Stimulated activated CD8-positive, alpha-beta memory T cell treated with anti-CD3 and anti-CD28 coated beads, Interleukin-7, amount 100 ng/mL, for 24 hours (primary cell): ENCODE measurements at places on chromosomes 2 and 18.

DNA sequence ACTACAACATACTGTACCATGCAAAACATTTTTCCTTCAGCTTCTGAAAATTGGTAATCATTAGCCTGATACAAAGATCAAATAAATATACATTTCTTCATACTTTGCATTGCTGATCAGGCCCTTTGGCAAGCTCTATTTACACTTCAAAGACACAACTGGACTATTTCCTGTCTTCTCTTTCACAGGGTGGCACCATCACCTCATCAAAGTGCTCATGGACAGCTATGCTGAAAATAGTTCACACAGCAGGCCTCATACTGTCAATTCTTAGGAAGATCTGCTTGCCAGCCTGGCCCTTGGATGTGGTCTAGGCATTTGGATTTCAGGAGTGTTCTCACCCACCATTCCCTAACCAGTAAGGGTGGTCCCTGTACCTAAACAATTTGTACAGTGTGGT lies 33.9 kb downstream of the FBXO15 start:
- no peak for DNase-seq

DNA sequence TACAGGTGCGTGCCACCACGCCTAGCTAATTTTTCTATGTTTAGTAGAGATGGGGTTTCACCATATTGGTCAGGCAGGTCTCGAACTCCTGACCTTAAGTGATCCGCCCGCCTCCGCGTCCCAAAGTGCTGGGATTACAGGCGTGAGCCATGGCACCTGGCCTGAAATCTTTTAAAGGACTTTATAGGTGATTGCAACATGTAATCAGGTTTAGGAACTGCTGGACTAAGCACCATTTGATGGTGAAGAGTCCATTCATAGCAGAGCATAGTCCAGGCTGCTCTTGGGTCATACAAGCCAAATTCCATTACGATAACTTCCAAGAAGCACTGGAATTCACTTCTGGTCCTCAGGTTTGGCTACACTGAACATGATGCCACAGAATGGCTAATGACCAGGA lies 200.6 kb upstream of the SMAD2 start:
- no peak for DNase-seq

- DNase-seq, result no peak
Observed at GRCh38 chr2:16121986-16122390, 181.6 kb downstream of the MYCN start.

DNA sequence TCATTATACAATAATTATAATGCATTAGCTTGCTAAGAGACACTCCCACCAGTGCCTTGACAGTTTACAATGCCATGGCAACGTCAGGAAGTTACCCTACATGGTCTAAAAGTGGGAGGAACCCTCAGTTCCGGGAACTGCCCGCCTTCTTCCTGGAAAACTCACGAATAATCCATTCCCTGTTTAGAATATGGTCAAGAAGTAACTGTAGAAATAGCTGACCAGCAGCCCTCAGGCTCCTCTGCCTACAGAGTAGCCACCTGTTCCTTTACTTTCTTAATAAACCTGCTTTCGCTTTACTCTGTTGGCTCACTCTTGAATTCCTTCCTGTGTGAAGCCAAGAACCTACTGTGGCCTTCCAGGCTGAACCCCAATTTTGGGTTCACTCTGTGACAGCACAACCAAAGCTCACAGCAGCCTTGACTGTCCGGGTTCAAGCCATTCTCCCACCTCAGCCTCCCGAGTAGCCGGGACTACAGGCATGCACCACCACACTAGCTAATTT lies 20.0 kb upstream of the PTPN2 start:
- no peak for DNase-seq

DNA sequence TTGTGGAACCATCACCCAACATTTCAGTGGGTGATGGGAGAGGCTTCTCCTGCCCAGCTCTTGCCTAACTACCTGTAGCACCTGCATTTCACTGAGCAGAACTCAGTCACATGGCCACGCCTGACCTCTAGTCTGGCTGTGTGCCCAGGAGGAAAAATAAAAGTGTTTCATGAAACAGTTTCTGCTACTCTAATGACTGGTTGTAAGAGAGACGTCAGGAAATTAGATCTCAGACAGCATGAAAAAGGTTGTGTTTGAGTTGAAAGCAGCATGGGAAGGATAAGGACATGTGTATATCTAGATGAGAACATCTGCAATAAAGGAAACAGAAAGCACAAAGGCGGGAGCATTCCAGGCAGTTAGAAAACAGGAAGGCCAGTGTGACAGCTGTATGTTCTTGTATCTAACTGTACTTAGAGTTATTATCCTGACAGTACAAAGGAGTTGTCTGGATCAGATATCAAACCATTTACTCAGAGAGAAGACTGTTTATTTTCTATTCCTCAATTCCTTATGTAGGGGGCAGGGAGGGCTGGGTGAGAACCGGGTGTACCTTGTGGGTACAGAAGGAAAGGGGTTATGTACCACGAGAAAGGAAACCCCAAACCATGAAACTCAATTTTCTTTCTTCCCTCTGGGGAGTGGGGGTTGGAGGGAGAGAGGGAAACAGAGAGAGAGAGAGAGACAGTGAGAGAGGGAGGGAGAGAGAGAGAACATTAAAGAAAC lies 307.4 kb upstream of the VWC2L start:
- DNase-seq, result no peak

GRCh38 chr2:196119926-196120325 lies 51.3 kb upstream of the DNAH7 start:
- no peak for DNase-seq

DNA sequence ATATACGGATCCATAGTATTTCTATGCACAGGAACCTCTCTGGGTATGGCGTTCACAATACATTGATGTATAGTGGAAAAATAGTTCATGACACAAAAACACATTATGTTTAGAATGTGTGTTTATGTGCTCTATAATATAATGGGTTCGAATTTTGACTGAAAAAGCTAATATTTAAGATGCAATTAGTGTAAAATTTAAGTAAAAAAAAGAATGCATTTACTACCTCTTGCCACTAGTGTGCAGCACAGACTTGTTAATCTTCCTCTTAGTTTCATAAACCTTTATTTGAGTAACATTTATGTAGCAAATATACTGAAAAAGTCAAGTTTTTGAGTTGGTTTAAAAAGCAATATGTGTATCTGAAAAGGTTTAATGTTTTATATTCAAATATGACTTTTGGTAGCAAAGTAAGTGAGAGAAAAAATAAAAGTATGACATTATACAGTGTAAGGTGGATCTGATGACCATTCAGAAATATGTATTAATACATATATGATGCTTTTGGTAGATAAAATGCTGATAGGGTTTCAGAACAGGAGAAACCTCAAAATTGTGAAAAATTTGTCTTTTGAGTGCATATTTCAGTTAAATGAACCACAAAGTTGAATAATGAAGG lies 49.4 kb downstream of the CCDC102B start:
- no peak for DNase-seq

- no peak for DNase-seq
Observed at GRCh38 chr2:152051436-152051835, 47.4 kb downstream of the CACNB4 start.

DNA sequence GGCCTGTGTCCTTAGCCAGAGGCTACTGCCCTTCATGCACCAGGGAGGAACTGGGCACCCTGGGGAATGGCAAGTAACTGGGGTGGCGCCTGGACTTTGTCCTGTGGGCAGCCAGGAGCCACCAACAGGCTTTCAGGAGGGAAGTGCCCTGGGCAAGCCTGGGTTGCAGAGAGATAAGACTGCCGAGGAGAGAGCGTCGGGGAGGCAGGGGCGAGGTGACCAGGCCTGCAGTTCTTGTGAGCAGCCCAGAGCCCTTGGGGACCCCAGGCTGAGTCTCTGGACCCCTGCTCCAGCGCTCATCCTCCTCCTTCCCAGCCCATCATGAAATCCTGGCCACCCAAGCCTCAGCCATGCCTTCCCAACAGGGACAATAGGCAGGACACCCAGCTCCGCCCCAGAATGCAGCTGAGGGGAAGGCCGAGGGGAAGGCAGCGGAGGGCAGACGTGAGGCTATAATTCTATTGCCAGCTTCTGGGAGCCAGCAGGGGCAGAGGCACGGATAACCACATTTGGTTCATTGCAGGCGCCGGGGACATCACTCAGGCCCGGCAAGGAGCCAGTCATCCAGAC lies 25.1 kb downstream of the ADRA2B start:
- DNase-seq, result no peak

DNA sequence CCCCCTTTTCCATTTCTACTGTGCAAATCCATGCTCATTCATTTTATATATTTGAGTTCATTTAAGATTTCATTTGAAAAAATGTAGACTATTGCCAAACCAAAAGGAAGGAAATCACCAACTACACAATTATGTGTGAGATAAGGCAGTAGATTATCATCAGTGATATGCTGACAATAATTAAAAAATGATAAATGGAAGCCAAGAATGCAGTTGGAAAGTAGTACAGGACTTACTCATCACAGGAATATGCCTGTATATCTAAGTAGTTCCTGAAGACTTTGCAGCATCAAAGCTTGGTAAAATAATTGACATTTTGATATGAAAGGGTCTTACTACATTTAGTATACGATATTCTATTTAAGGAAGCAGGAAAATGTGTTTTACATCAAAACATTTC lies 166.1 kb upstream of the OTX1 start:
- no peak for DNase-seq

GRCh38 chr2:36473230-36473629 lies 117.7 kb downstream of the CRIM1 start:
- DNase-seq, result no peak

DNA sequence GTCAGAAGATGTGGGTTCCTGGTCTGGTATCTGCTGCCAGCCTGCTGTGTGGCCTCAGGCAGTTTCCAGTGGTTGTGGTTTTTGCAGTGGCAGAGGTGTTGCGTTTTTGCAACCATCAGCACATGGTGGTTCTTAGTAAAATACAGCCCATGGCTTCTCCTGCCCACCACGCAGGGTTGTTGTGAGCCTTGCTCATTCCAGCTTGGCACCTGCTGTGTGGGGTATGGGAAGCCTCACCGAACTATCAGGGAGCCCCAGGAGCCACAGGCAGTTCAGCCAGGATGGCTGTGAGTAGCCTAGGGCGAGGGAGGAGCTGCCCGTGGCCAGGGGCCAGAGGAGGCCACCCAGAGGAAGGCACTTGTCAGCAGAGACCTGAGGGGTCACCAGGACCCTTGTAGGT lies 9.8 kb downstream of the ARID5A start:
- no peak for DNase-seq

DNA sequence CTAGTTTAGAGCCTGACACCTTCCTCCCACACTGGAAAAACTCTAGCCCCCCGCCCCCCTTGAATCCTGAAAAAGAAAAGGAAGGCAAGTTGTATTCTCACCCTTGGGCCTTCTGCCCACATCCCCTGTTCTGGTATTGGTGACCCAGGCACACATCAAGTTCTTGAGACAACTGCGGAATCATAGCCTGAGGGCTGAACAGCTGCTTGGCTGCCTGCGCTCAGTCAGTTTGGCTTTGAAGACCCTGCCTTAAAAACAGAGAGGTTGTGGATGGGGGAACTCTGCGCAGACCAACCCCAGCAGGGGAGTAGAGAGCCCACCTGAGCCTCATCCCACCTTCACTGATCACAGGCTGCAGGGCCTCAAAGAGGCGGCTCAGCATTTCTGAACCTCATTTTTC lies 229.2 kb downstream of the ANAPC1 start:
- DNase-seq, result no peak

GRCh38 chr2:188845692-188846091 lies 128.5 kb upstream of the COL3A1 start:
- DNase-seq, result no peak

- DNase-seq, result no peak
Observed at GRCh38 chr2:233059797-233060500, at the start of gene INPP5D. Gene INPP5D (plus strand): TSS chr2:233060342. CDS start chr2:233060479, 137 bp downstream.

GRCh38 chr2:46922606-46923005 lies 7.0 kb upstream of the MCFD2 start:
- no peak for DNase-seq

GRCh38 chr2:236498369-236498768 lies 71.3 kb upstream of the ACKR3 start:
- DNase-seq, result no peak

GRCh38 chr2:217246108-217246507 lies 386.2 kb upstream of the TNP1 start:
- DNase-seq, result no peak

DNA sequence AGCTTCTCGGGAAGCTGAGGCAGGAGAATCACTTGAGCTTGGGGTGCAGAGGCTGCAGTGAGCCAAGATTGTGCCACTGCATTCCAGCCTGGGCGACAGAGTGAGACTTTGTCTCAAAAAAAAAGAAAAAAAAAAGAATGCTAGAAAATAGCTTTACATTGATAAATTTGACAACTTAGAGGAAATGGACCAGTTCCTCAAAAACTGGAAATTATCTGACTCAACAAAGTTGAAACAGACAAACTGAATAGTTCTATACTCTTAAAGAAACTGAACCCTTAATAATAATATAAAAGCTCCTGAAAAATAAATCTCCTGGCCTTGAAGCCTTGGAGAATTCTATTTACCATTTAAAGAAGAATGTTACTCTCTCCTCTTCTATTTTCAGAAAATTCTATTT lies 151.0 kb upstream of the BCL2L11 start:
- no peak for DNase-seq

DNA sequence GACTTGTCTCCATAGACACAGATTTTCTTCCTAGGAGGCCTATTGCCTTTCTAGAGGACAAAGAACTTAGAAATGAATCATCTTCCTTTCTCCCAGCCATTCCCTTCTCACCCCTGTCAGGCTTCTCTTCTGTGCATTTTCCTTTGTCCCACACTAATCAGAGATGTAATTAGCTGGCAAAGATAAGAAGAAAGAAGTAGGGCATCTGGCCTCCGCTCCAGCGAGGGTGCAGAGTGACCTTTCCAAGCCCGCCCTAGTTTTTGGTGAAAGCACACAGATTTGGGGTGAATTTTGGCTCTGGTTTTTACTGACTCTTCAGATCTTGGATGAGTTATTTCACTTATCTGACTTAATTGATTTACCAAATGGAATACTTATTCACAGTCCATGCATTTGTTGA lies 626.5 kb downstream of the ZEB2 start:
- DNase-seq, result no peak
